Foreskin keratinocyte (primary cell): ENCODE measurements at places on chromosomes 16 and 17.

DNA sequence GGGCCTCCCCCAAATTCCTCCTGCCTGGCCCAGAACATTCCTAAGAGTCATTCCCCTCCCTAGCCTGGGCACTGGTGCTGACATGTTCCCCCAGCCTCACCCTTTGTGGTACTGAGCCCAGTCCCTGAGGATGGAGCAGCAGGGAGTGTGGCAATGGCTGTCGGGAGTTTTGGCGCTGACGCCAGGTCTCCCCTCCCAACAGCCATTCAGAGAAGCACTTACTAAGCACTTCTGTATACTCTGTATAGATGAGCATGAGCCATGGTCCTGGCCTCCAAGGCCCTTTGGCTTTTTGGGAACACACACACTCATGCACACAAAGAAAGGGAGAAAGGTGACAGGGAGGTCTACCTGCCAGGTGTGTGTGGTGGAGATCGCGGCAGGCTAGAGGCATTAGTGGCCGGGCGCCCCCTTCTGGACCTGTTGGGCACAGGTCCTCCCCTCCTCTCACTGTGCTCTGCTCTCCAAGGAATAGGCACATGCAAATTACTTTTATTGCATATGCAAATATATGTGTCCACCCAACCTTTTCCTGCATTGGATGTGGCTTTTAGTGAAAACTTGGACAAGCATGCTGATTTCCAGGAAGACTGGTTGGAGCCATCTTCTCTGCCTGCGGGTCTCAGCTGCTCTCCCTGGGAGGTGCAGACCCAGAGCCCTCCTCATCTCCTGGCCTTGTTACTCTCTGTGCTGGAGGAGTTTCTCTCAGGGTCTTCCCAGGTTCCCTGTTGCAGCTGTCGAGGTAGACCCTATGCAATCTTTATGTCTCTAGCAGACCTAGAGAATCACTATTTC, 17.4 kb upstream of the C17orf107 start:
- peak; percentile 80 for DNase-seq

DNA sequence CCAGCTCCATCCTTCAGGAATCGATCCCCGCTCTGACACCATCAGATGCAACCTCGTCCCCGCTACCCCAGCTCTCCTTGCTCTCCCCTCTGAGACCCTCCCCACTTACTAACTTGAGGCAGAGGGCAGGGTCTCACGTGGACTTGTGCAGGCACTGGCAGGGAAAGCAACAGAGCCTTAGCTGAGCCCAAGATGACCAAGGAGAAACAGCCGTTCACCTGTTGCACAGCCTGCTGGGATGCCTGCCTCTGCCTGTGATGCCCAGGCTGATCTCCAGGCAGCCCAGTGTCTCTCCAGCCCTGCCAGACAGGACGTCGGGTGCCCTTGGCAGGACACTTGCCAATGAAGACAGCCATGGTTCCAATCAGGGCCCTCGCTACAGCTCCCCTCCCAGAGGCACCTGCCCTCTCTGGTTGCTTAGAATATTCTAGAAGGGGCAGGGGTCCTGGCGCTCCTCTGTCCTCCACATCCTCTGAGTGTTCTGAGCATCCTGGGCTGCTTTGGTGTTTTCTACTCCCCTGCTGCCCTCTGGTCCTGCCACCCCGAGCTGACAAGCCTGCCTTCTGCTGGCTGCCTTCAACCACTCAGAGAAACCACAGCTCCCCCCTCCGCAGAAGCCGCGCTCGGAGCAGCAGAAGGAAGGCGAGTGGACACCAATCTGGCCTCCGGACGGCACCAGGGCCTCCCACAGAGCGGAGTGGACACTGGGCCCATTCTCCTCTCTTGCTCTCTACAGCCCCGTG, 6.7 kb downstream of the CEP295NL start:
- no peak for DNase-seq

DNA sequence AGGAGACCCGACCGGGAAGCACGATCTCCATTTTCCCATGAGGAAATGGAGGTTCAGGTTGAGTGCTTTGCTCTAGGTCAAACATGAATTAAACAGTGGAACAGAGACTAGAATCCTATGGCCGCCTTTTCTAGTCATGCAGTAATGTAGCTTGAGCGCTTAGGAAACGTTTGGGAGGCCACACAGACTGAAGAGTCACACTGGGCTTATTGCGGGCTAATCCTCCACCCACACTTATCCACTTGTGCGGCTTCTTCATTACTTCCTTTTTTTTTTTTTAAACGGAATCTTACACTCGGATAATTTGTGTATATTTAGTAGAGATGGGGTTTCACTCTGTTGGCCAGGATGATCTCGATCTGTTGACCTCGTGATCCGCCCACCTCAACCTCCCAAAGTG, 26.0 kb downstream of the CACNG3 start:
- DNase-seq: no peak

DNA sequence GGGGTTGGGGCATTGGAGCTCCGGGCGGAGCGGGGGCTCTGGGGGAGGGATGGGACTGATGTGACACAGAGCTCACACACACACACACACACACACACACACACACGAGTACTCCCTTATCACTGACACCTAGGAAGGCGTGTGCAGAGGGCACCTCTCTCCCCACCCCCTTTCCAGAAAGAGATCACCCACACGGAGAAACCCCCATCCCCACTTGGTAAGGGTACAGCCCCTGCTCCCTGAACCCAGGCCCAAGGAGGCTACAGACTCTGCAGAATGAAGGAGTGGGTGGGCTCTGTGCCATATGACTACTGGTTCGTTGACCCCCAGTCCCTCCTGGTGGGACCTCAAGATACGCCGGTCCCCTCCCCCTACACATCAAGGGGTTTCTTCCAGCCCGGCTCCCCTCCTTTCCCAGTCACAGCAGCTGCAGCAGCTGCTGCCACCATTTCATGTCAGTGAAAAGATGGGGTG, 8.7 kb upstream of the ARHGAP23 start:
- no peak for DNase-seq

DNA sequence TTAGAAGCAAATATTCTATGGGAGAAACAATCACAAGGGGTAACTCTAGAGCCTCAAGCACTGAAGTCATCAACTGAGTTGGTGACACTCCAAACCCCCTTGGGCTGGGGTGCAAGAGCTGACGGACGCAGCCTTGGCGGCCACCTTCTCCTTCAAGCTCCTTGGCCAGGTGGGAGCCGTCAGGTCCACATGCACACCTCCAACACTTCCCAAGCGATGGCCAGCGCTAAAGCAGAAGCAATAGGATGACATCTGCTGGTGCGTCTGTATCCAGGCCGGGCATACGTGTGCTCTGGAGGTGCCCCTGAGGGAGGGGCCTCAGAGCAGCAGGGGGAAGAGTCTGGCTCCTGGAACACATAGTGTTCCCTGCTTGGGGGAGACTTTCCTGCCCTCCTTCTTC, 12.2 kb upstream of the FOXJ1 start:
- no peak for DNase-seq

- no peak for DNase-seq
These were observed 34.8 kb downstream of the TIMM22 start for GRCh38 chr17:1031711-1032110.

DNA sequence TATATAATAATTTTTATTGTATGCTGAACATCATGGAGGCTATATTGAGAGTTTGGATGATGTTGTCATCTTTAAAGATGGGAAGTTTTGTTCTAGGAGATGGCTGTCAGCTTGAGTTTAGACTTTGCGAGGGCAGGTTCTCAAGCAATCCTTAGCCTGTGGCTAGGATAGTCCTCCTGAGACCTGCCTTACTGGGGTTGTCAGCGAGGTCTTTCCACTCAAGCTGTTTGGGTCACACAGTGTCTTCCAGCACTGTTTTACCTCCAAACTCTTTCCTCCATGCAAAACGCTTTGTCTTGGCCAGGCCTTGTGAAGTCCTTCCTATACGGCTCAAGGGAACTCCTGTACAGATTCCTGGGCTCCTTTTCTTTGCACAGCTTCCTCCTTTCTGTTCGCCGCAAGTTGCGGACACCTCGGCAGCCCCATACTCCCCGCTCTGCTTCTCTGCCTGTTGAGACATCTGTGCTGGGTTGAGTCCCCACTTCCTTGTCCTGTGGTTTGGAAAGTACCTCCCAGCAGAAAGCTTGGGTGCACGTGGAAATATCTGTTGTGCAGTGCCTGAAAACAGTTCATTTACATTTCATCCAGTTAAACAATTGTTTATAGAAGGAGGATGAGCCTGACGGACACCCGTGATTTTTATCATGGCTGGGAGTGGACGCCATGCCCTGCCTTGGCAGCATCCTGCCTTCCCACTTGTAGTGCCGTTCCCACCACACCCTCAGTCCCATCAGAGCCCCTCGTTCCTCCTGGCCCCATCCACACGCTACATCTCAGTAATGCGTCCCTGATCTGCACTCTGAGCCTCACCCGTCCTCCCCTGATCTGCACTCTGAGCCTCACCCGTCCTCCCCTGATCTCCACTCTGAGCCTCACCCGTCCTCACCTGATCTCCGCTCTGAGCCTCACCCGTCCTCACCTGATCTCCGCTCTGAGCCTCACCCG, 55.0 kb upstream of the CBFA2T3 start:
- DNase-seq: no peak

DNA sequence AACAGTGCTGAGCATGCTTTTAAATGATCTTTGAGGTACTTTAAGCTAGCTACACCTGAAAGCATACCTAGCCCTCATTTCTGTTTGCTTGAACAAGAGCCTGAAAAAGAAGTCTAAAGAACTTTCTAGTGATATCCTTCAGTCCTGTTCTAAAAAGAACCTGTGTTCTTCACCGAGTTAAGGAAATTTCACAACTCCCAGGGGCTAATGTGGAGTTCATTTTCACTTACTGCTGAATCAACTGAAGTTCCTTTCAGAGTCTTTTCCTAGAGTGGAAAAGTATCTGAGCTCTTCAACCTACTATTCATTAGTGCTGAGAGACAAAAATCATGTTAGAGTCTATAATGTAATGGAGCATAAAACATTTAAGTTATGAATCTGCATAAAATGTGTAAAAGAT, 66.9 kb downstream of the CHD9 start:
- no peak for DNase-seq

GRCh38 chr16:29943846-29944799, 17.8 kb upstream of the TMEM219 start:
- DNase-seq: peak; percentile 99

- DNase-seq: no peak
These were observed 25.5 kb downstream of the KDM8 start for GRCh38 chr16:27228621-27229501.

DNA sequence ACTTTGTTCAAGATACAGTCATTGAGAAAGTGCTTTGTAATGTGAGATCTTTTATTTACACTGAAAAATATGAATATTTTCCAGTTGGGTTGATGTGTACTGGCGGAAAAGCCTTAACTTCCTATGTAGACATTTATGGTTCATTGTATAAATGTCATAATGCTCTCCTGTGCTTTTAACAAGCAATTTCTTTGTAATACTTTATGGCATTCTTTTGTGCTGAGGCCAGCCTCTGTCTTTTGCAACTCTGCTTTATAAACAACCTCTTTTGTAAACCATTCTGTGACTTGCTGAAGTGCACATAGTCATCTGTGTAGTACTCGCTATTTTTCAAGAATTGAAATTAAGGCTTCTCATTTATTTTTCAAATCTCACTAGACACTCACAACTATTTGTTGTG, 291.2 kb downstream of the CDH11 start:
- no peak for DNase-seq

GRCh38 chr16:89289428-89290395, 72.2 kb downstream of the ZNF778 start:
- peak; percentile 20 for DNase-seq

- DNase-seq: no peak
These were observed 23.2 kb downstream of the SLC7A6OS start for GRCh38 chr16:68287276-68288251.

- DNase-seq: no peak
These were observed 37.2 kb upstream of the RGS9 start for GRCh38 chr17:65099941-65100315.

DNA sequence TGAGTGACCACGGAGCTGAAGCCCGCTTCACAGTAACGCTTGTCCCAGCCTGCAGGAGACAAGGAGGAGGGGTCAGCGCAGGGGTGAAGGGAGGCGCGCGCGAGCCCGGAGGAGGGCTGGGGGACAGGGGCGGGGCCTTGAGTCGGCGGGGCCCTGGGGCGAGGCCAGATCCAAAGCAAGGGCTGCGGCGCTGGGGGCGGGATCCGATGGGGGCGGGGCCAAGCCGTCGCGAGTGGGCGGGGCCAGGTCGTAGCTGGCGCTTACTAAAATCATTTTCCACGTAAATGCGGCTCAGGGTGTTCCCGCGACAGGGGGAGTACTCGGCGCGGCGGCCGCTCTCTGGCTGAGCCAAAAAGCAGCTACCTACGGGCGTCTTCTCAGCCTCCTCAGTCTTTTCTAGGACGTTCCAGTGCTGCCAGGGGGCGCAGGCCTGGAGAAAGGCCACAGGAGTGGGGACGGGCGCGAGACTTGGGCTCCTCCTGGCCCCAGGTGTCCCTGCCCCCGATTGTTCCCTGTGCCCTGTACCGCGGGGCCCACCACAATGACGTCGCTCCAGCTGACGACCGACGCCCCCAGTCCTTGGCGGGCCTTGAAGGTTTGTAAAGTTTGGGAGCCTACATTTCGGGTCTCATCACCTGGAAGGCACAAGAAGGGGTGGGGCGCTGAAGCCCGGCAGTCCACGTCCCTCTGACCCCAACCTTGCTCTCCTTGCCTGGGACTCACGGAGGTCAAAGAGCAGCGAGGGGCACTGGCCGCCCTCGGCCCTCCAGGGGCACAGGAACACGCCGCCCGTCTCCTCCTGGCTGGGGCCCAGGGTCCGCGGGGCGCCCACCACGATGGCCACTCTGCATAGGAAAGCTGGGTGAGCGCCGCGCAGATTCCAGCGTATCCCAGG, 3.9 kb downstream of the ITGA2B start:
- DNase-seq: peak; percentile 42

GRCh38 chr16:19005561-19006445, 22.1 kb downstream of the TMC7 start:
- DNase-seq: peak; percentile 89

DNA sequence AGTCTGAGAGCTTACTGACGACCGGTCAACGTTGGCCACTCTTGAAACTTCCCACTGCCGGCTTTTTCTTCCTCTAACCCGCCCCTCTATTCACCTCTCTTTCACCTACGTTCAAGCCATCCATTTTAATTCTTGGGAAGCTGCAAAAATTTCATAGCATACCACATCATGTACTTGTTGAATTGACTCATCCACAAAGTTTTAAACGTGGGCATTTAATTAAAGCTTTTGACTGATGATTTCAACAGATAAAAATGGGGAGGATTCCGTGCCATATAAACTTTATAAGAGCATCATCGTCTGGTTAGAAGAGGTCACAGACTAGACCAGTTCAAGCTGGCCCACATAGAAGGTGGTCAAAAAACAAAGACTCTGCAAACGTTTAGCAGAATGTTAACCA, 22.5 kb downstream of the VPS53 start:
- peak; percentile 77 for DNase-seq

GRCh38 chr16:84614073-84614459, 3.8 kb downstream of the COTL1 start:
- no peak for DNase-seq

GRCh38 chr17:65191811-65192740, 54.9 kb downstream of the RGS9 start:
- DNase-seq: no peak
